Cardiac muscle cell (in vitro differentiated cells and primary cell): ENCODE measurements at places on chromosomes 5 and 9.

- peak; percentile 45 for DNase-seq
Measured at GRCh38 chr5:80116000-80116399, 80.9 kb downstream of the THBS4 start.

DNA sequence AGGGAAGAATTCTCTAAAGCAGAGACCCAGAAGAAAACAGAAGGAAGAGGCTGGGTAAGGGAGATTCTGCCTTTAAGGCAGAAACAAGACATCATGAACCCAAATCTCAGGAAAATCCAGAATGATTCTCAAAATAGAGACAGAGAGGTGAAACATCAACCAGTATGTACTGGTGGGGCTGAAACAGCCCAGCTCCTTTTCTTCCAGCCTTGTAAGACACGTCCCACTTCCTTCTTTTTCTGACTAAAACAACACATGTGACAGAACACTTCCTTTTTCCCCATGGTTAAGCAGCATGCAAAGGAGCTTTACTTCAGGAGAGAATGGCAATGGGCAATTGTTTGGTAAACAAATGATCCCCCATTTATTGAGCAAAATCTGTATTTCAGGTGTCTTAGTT lies 230.8 kb upstream of the NR4A3 start:
- DNase-seq: no peak

DNA sequence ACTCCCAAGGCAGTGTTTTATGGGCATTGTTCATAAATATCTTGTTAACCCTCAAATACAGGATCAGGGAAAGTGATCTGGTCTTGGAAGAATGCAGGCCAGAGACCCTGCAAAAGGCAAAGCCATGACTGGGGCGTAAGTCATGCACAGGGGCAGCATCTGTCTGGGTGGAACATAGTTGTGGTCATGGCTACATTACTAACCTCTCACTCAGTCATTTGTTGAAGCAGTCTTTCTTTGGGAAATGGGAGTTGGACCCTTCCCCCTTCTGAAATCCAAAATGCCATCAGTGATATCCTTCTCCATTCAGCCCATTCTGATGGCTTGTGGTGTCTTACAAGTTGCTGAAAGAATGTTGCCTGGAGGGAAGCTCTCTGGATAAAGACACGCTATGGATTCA lies 68.1 kb downstream of the GDNF start:
- peak; percentile 83 for DNase-seq

- DNase-seq: no peak
Measured at GRCh38 chr9:32344551-32345182, 39.8 kb upstream of the ACO1 start.

- no peak for DNase-seq
Measured at GRCh38 chr5:178396796-178397720, 164.5 kb upstream of the PHYKPL start.

GRCh38 chr9:134405527-134405926 lies 79.3 kb downstream of the RXRA start:
- no peak for DNase-seq

DNA sequence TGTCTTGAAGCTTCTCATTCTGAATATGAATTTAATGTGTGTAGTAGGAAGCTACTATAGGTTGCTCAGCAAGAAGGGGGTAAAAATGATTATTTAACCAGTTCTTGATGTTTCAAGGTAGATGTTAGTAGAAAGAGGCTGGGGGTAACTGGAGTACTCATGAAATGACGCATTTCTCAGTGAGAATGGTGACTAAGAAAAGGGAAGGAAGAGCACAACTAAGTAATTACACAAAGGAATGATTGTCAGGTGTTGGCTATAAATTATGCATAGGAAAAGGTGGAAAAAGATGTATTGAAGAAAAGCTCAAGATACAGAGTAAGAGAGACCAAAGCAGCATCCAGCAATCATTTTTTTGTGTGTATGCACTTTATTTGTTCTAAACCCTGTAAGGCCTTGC lies 1.4 kb upstream of the PSIP1 start:
- no peak for DNase-seq

DNA sequence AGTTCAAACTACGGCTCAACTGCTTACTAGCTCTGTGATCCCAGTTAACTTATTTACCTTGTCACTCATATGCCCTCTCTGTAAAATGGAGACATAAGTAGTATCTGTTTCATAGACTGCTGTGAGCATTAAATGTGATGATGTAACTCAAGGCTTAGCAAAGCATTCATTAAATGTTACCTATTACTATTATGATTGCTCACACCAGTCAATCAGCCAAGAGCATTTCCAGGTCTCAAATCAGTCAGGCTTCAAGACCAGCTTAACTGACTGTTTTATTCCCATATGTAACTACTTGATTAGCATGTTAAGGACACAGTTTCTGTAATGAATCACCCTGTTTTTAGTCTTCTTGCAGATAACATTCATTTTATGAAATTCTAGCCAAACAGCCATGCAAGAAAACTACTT lies 413.3 kb downstream of the MLLT3 start:
- no peak for DNase-seq

- no peak for DNase-seq
Measured at GRCh38 chr9:134358026-134358661, 31.9 kb downstream of the RXRA start.

DNA sequence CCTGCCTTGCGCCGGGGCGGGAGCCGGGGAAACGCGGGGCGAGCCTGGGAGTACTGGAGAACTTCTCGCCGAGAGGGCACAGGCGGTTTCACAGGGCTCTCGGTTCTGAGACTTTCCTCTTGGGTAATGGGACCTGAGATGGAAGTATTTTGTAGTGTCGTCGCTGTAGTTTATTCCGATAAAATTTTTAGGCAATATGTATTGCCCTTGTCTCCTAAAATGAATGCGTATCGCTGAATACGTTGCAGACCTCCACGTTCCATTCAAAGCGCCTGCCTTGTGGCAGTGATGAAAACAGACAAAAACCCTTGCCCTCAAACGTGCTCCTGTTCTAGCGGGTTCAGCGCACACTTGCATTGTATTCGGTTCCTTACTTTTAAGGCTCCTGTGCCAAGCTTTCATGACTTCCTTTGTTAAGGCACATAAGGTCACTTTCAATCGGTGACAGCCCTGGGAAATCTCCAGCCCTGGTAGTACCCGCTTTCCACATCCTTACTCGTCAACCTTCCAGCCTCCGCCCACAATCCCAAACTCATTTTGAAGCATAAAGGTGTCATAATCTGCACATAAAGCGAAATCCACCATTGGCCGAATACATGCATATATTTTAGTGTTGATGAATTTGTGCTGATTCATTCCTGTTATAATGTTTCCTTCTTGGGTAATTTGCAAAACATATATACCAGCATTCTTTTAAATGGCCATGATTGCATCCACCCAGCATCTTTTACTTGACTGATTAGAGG lies 694 bp downstream of the RMI1 start:
- peak; percentile 54 for DNase-seq

GRCh38 chr5:114056185-114056538 lies 305.7 kb upstream of the KCNN2 start:
- DNase-seq: no peak

DNA sequence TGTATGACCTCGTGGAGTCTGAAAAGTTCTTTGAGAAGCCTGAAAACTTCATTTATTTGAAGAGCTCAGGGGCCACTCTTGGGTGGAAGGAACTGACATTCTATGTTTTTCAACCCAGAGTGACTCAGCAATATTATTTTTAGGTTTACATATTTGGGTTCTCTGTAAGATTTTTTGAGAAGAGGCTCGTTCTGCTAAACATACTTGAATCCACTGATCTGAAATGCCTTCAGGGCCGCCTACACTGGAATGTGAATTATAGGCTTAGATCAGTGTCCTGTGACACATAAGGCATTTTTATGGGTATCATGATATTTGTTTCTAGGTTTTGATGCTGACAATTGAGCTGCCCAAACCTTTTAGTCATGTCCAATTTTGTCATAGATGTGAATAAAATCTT lies 86.2 kb downstream of the PSAT1 start:
- no peak for DNase-seq

DNA sequence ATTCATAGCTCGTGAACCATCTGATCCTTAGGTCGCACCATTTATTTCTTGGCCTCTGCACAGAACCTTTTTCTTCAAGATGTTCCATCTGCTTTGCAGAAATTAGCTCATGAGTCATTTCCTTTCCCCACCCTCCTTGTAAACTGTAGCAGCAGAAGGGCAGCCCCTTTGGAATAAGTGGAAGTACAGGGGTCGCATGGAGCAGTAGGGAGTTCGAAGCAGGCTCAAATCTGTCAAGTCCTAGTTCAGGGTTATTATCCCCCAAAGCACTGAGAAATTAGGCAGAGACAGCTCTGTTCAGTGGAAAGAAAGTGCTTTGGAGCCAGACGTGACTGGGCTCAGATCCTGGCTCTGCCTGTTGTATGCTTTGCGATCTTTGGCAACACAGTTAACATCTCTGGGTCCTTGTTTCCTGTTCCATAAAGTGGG lies 84.2 kb downstream of the SGCD start:
- DNase-seq: no peak

GRCh38 chr5:180138976-180139730 lies 67.6 kb upstream of the RNF130 start:
- DNase-seq: no peak

DNA sequence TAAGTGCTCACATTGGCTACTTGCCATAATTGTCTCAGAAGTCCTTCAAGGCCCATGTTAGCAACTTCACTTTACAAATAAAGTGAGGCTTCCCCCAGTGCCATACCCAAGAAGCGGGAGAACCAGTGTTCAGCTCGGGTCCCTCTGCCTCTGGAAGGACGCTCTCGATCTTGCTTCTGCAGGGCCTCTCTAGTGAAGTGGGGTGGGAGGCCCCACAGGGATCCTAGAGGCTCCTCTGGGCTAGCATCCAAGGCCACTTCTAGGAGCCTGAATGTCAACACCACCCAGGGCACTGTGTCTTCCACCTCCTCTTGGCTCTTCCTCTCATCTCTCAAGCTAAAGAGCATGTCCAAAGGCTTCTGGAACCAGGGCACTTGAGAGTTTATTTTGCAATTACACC lies 282.5 kb downstream of the GADD45G start:
- no peak for DNase-seq

DNA sequence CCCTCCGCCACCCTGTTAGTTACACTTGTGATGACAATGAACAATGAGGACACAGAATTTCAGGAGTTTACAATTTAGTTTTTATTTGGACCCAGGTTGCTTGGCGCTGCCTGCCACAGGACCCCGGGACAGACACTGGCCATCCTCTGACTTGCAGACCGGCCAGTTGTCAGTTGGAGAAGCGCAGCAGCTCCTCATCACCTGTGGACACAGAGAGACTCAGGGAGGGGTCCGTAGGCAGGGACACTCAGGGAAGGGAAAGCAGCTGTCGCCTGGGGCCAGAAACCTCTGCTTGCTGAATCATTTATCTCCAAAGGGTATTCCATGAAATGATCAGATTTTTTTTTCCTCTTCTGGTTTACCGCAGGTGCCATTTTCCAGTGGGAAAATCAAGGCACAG lies 18.0 kb downstream of the AMBP start:
- no peak for DNase-seq

GRCh38 chr9:97938081-97938644 lies at the start of gene HEMGN:
Gene HEMGN (minus strand): TSS chr9:97938172. CDS start chr9:97938136, 36 bp downstream.
- no peak for DNase-seq

DNA sequence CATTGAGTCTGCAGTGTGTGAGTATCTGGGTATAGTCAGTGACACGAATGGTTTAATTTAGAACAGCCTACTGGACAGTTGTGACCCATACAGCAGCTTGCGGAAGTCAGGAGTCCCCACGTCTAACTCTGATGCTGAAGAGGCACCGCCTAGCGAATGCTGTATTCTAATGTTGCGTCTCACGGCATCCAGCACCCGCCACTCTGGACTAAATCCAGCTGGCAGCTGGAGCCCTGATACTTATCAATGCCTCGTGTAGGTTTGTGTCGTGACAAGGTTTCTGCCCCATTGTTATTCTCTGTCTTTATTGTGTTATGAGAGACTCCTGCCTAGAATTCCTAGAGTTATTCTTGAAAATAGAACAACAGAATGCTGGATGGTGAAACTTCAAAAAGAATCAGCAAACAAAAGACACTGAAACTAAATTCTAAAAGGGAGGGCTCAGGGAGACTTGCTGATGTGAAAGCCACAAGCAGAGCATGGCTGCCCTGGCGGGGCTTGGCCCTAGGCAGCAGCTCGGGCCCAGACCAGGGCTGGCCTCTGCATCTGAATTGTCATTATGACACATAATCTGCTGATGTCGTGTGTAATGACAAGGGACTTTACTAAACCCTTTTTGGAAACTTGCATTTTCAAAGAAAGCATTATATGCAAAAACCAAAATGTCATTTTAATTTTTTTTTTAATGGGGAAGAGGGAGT lies 123.5 kb upstream of the ICE1 start:
- no peak for DNase-seq

DNA sequence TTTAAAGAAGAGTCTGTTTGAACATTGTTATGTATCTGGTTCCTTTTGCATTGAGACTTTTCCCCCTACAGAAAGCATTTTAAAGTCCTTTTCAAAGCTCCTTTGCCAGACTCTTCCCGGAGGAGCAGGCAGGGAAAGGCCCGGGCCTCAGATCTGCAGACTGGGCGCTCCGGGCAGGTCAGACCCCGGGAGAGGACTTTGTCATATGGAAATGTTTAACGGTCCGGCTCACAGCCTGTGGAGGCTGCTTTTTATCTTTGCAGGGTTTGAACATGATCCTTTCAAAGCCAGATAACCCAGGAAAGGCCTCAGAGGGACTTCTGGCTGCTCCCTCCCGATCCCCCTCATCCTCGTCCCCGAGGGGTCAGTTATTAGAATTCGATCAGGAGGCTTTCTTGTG lies 82.1 kb upstream of the IRX2 start:
- DNase-seq: no peak

DNA sequence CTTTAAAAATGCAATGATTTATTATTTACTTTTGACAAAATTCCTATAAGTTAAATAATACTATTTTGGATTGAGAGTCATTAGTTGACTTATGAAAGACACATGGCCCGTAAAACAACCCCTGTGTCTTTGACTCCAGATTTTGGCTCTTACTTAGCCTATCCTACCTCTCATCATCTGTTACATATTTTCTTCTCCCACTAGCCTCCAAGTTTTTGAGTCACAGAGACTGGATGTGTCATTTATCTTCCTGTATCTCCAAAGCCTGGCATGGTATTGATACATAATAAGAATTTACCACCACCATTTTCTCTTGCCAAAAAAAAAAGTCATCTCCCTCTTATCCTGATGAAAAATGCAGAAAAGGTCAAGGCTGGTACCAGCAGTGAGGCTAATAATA lies 99.9 kb downstream of the GABRB2 start:
- no peak for DNase-seq

DNA sequence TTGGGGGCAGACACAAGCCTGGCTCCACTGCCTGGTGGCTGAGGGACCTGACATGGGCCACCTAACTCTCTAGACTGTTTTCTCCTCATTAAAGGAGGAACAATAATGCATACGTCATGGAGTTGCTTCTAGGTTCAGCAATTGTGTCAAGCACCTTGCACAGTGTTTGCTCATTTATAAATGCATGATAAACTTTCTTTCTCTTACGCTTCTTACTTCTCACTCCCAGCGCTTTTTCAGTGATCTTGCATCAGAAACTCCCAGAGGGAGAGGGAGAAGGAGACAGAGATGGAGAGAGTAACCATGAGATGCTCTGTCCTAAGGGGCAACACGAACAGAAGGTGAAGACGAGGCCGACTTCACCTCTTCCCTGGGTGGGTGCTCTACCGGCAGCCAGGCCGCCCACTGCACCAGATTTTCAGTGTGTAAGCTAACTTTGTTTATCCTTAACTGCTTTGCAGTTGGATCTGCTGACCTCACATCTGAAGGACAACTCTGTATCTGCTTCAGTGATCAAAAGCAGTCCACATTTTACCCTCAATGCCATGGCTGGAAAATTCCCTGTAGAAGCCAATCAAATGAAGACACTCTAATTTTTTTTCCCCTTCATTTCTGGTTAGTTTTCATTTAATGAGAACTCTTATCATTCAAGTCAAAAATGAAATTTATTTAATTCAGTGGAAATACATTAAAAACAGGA lies 35.3 kb downstream of the MED27 start:
- DNase-seq: no peak
